ENCODE measurements at places on chromosomes 11 and 22.

DNA sequence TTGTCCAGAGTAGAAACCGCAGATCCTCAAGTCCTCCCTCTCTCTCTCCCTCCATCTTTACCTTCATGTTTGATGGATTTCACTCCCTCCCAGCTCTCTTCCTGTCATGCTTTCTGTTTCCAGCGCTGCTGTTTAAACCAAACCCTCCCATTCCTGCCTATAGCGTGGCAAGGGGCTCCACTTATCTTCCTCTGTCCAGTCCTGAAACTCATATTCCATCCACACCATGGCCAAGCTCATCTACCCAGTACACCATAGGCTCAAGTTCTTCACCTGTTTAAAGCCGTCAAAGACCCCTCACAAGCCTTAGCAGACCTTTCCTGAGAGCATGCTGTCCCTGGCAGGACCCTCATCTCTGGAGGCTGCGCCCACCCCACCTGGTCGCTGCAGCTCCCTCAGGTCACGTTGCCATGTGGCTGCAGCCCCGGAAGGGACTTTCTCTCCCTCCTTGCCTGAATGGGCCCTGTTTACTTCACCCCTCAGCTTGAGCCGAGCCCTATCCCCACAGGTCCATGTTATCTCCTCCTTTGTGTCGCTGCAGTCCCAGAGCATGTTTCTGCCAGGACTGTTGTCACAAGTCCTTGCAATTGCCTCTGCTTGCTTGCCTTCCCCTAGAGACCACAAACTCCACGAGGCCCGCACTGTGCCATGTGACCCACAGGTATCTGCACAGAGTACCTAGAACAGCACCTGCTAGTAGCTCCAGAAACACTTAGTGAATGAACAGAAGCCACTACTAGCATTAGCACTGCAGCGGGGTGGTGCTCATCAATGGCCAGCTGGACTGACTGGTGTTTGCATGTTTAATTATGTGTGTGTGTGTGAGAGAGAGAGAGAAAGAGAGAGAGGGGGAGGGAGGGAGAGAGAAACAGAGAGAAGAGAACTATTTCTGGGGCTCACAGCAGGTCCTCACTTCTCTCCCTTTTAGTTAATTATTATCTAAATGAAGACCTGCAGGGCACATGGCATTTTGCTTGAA, 149.4 kb upstream of the SNX19 start:
- no peaks in the 10 kb centered on the region for H3K36me3 ChIP-seq
- peaks cover 13% of the 10 kb centered on the region for H3K4me1 ChIP-seq
- no peak for DNase-seq

GRCh38 chr22:21866833-21867527, 465 bp downstream of the MAPK1 start:
- peak overlapping the region; percentile 94 for H3K4me3 ChIP-seq
- H3K27me3 ChIP-seq, result no peaks in the 10 kb centered on the region
- H3K4me1 ChIP-seq, result peaks cover 52% of the 10 kb centered on the region
- H3K36me3 ChIP-seq, result no peaks in the 10 kb centered on the region
- peak overlapping the region; percentile 94 for H3K27ac ChIP-seq

DNA sequence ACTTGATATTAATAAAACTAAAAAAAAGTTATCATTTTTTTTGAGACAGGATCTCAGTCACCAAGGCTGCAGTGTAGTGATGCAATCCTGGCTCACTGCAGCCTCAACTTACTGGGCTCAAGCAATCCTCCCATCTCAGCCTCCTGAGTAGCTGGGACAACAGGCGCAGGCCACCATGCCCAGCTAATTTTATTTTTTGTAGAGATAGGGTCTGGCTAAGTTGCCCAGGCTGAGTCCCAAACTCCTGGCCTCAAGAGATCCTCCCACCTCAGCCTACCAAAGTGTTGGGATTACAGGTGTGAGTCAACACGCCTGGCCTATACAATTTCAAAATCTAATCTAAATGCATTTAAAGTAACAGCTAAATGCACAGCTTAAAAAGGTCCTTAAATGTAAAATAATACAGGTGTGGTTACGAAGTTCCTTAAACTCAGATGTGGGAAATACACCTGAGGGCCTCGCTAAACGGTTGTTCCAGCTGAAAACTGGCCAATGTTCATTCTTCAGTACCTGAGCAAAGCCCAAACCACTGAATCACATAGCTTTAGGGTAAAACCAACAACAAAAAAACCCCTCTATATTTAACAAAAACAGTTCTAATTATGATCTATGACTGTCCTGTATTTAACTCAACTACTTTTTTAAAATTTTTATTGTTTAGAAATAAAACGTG, 11.8 kb downstream of the NAP1L4 start:
- peaks cover 12% of the 10 kb centered on the region for H3K36me3 ChIP-seq
- H3K4me1 ChIP-seq, result peaks cover 12% of the 10 kb centered on the region
- no peak overlapping the region for H3K27ac ChIP-seq
- no peaks in the 10 kb centered on the region for H3K27me3 ChIP-seq
- H3K4me3 ChIP-seq, result no peak overlapping the region

DNA sequence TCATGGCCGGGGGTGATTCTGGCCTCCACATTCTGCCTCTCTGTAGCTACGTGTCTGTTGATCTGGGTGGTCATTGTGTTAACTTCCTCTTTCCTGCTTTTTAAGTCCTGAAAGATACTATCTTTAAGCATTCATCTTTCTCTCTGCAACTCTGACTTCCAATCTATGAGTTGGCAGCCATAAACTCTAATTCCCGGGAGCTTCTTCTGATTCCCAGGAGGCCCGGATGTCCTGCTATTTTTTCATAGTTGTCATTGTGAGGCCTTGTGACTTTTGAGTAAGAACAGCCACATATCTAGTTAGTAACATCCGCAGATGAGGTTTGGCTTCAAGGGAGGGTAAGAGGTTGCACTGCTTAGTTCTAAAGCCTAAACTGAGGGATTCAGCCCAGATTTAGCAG, 107.8 kb downstream of the SYN3 start:
- H3K27ac ChIP-seq, result peak overlapping the region; percentile 15
- H3K36me3 ChIP-seq, result no peaks in the 10 kb centered on the region
- peaks cover 5% of the 10 kb centered on the region for H3K4me1 ChIP-seq
- DNase-seq, result no peak
- no peak overlapping the region for H3K4me3 ChIP-seq
- H3K27me3 ChIP-seq, result no peaks in the 10 kb centered on the region

DNA sequence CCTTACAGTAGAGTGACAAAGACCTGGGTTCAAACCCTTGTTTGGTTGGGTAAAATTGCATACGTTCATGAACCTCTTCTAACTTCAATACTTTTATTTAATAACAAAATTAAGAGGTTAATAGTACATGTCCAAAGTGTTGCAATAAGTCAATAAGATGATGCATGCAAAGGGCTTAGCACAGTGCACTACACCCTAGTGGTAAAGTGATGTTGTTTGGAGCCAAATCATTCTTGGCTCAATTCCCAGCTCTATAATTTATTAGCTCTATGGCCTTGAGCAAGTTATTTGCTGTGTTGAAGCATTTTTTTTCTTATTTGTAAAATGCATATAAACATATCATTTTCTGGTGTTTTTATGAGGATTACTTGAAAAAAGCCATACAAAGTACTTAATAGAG, 945.3 kb downstream of the LRRC4C start:
- H3K27ac ChIP-seq, result peak overlapping the region; percentile 36
- no peaks in the 10 kb centered on the region for H3K36me3 ChIP-seq
- no peaks in the 10 kb centered on the region for H3K4me1 ChIP-seq
- H3K27me3 ChIP-seq, result no peaks in the 10 kb centered on the region

GRCh38 chr22:46079093-46079860, 71.0 kb upstream of the PPARA start:
- no peak for DNase-seq
- H3K4me1 ChIP-seq, result peaks cover 3% of the 10 kb centered on the region
- no peak overlapping the region for H3K27ac ChIP-seq
- no peaks in the 10 kb centered on the region for H3K36me3 ChIP-seq
- H3K27me3 ChIP-seq, result peaks cover 29% of the 10 kb centered on the region

DNA sequence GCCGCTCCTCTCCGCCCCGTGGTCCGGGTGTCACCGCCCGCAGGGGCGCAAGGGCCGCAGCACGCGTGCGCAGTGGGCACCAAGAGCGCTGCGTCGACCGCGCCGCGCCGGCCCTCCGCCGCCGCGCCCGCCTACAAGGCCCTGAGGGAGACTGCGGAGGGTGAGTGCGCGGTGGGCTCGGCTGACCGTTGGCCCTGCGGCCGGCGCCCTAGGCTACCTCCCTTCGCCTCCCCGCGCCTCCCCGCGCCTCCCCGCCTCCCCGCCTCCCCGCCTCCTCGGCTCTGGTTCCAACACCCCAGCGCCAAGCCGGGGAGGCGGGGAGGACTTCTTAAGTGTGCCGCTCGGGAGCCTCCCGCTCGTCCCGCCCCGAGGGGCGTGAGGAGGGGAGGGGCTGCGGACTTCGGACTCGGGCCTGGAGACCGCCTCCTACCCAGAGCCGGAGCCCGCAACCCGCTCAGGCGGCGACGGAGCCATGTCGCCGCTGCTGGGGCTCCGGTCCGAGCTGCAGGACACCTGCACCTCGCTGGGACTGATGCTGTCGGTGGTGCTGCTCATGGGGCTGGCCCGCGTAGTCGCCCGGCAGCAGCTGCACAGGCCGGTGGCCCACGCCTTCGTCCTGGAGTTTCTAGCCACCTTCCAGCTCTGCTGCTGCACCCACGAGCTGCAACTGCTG, at the start of gene AQP11:
TSS of gene AQP11 (plus strand) at position 433 of the 673 bp plus-strand sequence. CDS start at position 473, 40 bp downstream.
- H3K4me3 ChIP-seq, result peak within 1 kb of the TSS; percentile 90
- peak within 1 kb of the TSS; percentile 93 for H3K27ac ChIP-seq
- peaks cover 3% of the 10 kb centered on the region for H3K27me3 ChIP-seq
- peaks cover 17% of the 10 kb centered on the region for H3K4me1 ChIP-seq

DNA sequence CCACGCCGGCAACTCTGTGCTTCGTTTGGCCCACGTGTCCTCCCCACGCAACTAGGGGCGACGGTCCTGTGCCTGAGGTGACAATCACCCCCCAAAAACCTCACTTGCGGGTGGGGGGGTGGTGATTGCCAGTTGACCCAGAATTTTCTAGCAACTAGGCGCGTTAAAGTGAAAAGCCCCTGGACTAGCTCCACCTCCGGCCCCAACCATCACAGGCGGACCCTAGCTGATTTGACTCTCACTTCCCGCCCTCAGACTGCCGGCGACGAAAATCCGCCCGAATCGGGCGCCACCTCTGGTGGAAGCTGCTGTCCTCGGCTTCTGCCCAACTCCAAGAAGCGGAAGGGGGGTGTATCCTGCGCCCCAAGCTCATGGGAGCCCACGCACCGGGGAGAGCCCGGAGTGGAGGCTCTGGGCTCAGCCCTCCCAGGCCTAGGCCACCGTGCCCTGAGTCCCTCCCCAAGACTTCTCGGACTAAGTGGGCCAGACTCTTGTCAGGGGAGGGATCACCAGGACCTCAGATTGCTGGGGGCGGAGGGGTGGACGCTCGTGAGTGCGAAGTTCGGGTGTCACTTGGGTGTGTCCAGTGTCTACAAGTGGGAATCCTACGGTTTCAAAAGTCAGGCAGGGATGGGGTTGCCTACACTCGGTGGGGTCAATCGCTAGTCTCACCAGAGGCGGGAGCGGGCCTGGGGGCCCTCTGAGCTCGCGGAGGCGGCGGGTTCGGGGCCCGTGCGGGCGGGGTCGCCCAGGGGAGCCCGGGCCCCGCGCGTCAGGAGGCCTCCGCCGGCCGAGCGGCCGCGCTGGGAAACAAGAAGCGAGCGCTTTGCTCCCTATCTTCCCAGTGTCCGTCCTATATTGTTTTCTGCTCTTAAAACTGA, 12.3 kb downstream of the PAX6 start:
- no peak for DNase-seq
- H3K27ac ChIP-seq, result peak overlapping the region; percentile 38
- peaks cover 79% of the 10 kb centered on the region for H3K4me1 ChIP-seq

- H3K27me3 ChIP-seq, result no peaks in the 10 kb centered on the region
- DNase-seq, result no peak
- H3K36me3 ChIP-seq, result no peaks in the 10 kb centered on the region
- H3K27ac ChIP-seq, result no peak overlapping the region
- H3K4me1 ChIP-seq, result no peaks in the 10 kb centered on the region
- H3K4me3 ChIP-seq, result no peak overlapping the region
These were observed 931.0 kb downstream of the NTM start for GRCh38 chr11:132301465-132301864.

- H3K27ac ChIP-seq, result peak overlapping the region; percentile 65
- no peak overlapping the region for H3K4me3 ChIP-seq
- no peaks in the 10 kb centered on the region for H3K36me3 ChIP-seq
- DNase-seq, result no peak
- no peaks in the 10 kb centered on the region for H3K27me3 ChIP-seq
- H3K4me1 ChIP-seq, result peaks cover 8% of the 10 kb centered on the region
These were observed 7.6 kb upstream of the KCTD14 start for GRCh38 chr11:78030429-78031325.

GRCh38 chr11:17221968-17222367, 14.2 kb upstream of the PIK3C2A start:
- no peak overlapping the region for H3K4me3 ChIP-seq
- no peaks in the 10 kb centered on the region for H3K27me3 ChIP-seq
- H3K36me3 ChIP-seq, result no peaks in the 10 kb centered on the region
- no peaks in the 10 kb centered on the region for H3K4me1 ChIP-seq

- H3K4me1 ChIP-seq, result peaks cover 20% of the 10 kb centered on the region
- H3K27ac ChIP-seq, result no peak overlapping the region
- H3K36me3 ChIP-seq, result no peaks in the 10 kb centered on the region
- no peak for DNase-seq
These were observed 4.4 kb downstream of the BIK start for GRCh38 chr22:43114958-43115357.

GRCh38 chr11:61150706-61151544, 10.3 kb downstream of the VPS37C start:
- peaks cover 20% of the 10 kb centered on the region for H3K36me3 ChIP-seq
- peaks cover 56% of the 10 kb centered on the region for H3K4me1 ChIP-seq
- no peak for DNase-seq
- H3K27me3 ChIP-seq, result no peaks in the 10 kb centered on the region
- no peak overlapping the region for H3K27ac ChIP-seq

GRCh38 chr11:118628861-118629549, 21.6 kb downstream of the PHLDB1 start:
- peaks cover 9% of the 10 kb centered on the region for H3K4me1 ChIP-seq
- no peaks in the 10 kb centered on the region for H3K27me3 ChIP-seq
- H3K36me3 ChIP-seq, result peaks cover 3% of the 10 kb centered on the region
- no peak overlapping the region for H3K27ac ChIP-seq

GRCh38 chr11:70481625-70482528, 83.5 kb downstream of the CTTN start:
- H3K27ac ChIP-seq, result no peak overlapping the region
- no peak overlapping the region for H3K4me3 ChIP-seq
- no peaks in the 10 kb centered on the region for H3K27me3 ChIP-seq
- peaks cover 4% of the 10 kb centered on the region for H3K36me3 ChIP-seq
- H3K4me1 ChIP-seq, result peaks cover 23% of the 10 kb centered on the region
- DNase-seq, result no peak
